ENCODE measurements at places on chromosomes 11 and 22. TPM values are rescaled to one million over a fixed set of nuclear protein-coding genes. Genes with fewer than 3 reads are reported as not detected.

GRCh38 chr11:86816251-86816726, 15.9 kb downstream of the PRSS23 start:
- no peaks in the 10 kb centered on the region for H3K36me3 ChIP-seq
- peaks cover 19% of the 10 kb centered on the region for H3K27me3 ChIP-seq
- H3K4me1 ChIP-seq: no peaks in the 10 kb centered on the region
- no peak for DNase-seq
- no peak overlapping the region for H3K27ac ChIP-seq

DNA sequence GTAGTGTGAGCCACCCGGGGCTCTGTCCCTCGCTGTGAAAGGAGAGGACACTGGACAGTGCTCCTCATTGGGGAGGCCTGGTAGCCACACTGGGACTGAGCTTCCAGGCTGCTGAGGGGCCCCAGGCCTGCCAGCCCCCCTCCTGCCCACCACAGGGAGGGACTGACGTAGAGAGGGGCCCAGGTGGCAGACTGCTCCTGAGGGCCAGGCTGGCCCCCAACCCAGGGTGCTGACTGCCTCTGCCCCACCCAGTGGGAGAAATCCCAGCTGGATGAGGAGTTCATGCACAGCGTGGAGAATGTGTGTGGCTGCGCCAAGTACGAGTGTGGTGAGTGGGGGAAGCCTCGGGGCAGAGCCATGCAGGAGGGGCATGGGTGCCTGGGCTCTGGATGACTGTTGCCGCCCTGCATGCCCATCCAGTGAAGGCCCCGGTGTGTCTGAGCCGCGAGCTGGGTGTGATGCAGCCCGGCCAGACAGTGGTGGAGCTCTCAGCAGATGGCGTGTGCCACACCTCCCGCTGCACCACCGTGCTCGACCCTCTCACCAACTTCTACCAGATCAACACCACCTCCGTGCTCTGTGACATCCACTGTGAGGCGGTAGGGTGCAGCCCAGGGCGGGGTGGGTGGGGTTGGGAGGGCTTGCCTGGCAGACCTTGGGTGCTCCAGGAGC, 78.7 kb upstream of the MYOD1 start:
- DNase-seq: no peak
- H3K27ac ChIP-seq: no peak overlapping the region
- no peak overlapping the region for H3K4me3 ChIP-seq

GRCh38 chr22:27473533-27473932, 328.0 kb downstream of the MN1 start:
- DNase-seq: peak; percentile 12
- H3K27ac ChIP-seq: no peak overlapping the region
- H3K36me3 ChIP-seq: no peaks in the 10 kb centered on the region
- H3K27me3 ChIP-seq: no peaks in the 10 kb centered on the region

DNA sequence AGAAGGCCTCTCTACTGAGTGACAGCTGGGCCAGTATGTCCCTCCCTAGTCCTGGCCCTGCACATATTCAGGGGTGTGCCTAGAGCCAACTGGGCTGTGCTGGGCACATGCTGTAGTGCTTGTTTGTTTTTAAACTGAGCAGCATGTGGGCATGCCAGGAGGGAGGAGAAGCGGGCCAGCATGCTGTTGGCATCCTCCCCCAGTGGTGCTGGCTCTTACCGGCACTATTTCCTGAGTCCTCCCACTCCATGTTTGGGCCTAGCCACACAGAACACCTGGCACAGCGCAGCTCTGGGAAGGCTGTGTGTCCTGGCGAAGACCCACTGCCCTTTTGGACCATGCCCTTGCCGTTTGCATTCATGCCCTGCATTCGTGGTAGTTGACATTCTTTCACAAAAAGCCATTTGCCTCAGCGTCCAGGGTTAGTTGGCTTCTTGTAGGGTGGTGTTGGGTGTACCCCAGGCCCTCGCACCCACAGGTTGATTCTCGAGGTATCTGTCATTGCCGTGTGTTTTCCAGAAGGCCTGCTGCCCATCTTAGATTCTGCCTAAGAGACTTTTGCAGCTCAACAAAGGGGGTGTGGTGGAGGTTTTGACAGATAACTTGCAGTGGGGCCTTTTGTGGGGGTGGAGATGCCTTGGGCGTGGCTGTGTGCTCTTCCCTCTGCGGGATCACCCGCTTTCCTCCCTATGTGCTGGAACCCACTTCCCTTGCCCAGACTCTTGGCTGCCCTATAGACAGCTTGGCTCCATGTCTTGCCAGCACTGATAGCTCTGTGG, 13.6 kb downstream of the DGCR8 start:
- H3K27me3 ChIP-seq: no peaks in the 10 kb centered on the region
- no peak overlapping the region for H3K4me3 ChIP-seq
- peaks cover 7% of the 10 kb centered on the region for H3K4me1 ChIP-seq
- no peak overlapping the region for H3K27ac ChIP-seq

GRCh38 chr11:47434011-47434786, 8.0 kb upstream of the PSMC3 start:
- H3K27me3 ChIP-seq: no peaks in the 10 kb centered on the region
- H3K4me1 ChIP-seq: peaks cover 9% of the 10 kb centered on the region
- DNase-seq: no peak
- H3K36me3 ChIP-seq: no peaks in the 10 kb centered on the region

ALG9 gene
- 24.9 TPM for total RNA-seq

C22orf39 gene
- total RNA-seq: 68.0 TPM

DNA sequence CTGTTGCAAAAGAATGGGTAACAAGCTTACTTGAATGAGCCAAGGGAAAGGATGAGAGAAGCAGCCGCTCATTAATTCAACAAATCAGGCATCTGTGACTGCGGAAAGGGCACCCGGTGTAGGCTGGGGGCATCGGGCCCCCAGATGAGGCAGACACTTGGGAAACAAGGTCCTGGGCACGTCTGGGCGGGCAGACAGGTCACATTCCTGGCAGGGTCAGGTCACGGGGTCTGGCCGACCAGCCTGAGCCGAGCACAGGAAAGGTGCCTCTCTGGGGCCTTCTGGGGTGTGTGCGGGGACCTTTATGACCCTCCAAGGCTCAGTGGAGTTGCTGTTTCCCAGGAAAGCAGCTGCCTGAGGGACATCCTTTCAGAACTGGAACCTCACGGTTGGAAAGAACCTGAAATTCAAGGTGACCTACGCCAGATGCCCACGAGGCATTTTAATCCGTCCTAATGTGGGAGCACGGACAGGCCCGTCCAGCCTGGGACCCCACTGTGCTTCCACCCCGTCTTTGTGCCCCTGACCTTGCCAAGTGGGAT, 57.1 kb downstream of the ST14 start:
- H3K27ac ChIP-seq: no peak overlapping the region
- H3K27me3 ChIP-seq: peaks cover 88% of the 10 kb centered on the region
- peaks cover 8% of the 10 kb centered on the region for H3K4me1 ChIP-seq
- H3K36me3 ChIP-seq: no peaks in the 10 kb centered on the region
- no peak for DNase-seq
- no peak overlapping the region for H3K4me3 ChIP-seq

All from K562 (cell line).